ENCODE measurements at places on chromosomes 11 and 22. TPM values are rescaled to one million over a fixed set of nuclear protein-coding genes. Genes with fewer than 3 reads are reported as not detected.

DNA sequence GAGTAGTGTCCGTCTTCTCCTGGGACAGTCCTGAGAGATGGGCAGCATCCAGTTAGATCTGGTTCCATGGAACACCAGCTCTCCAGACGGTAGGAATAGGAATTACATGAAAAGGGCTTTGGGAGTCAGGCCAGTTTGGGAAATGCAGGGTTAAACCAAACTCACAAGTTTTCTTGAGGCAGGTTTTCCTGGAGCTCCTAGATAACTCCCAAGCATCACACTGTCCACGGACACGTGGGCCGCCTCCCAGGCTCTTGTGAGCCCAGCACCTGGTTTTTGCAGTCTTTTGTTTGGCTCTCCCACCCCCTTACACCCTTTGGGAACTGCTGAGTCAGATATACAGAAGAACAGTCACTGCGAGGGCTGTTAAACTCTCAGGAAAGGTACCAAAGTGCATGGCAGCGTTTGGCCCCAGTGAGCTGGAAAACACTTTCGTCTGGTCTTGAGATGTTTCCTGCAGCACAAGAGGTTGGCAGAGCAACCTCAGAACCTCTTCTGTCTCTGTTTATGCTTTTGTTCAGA is 90.0 kb downstream of the BCR start:
- H3K4me3 ChIP-seq: no peak overlapping the region
- peaks cover 83% of the 10 kb centered on the region for H3K36me3 ChIP-seq

DNA sequence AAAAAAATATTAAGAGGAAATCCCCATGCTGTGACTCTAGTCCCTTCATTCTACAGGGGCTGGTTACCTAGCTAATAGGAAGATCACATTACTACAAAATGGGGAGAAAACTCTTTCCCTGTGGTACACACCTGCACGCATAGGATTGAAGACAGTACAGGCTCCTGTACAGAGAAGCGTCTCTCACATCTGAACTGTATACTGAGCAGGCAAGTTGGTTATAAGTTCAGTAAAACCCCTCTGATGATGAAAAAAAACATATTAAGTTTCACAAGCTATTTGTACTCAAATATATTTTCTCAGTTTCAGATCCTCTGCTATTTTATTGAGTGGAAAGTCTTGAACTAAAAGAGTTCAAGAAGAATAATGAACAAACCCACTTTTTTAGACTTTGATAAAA is 156.9 kb upstream of the HSD17B12 start:
- no peaks in the 10 kb centered on the region for H3K4me1 ChIP-seq
- no peaks in the 10 kb centered on the region for H3K36me3 ChIP-seq
- H3K27ac ChIP-seq: no peak overlapping the region
- no peak for DNase-seq

Gene OLFML1
- total RNA-seq: 11.9 TPM

Gene RAB39A
- 3.5 TPM for total RNA-seq

Gene MS4A3
- total RNA-seq: 0.46 TPM

DNA sequence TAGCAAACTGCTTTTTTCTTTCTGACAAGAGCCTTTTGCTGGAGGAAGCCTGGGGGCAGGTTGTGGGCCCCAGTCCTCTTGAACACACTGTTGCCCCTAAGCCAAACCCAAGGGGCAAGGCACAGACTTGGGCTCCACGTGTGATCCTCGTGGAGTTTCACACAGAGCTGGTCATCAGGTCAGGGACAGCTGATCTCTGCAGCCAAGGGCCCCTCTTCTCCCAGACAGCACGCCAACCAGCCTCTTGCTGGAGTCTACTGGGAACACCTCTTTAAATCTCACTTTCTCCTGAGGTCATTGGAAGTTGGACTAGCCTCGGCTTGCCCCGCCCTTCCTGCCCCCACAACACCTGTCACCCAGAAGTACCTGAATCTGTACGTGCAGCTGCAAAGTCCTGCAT is 39.8 kb downstream of the C11orf58 start:
- H3K36me3 ChIP-seq: no peaks in the 10 kb centered on the region
- DNase-seq: no peak
- no peak overlapping the region for H3K27ac ChIP-seq
- H3K4me3 ChIP-seq: no peak overlapping the region
- H3K4me1 ChIP-seq: no peaks in the 10 kb centered on the region

GRCh38 chr11:134510233-134511040 is 98.4 kb upstream of the B3GAT1 start:
- H3K27me3 ChIP-seq: no peaks in the 10 kb centered on the region
- no peaks in the 10 kb centered on the region for H3K36me3 ChIP-seq
- H3K27ac ChIP-seq: no peak overlapping the region
- DNase-seq: peak; percentile 14

Measured in upper lobe of left lung (tissue), 6 donors.